Globus pallidus (tissue), 1 donor: ENCODE measurements at places on chromosomes 2 and 18.
A peak's percentile ranks its signal among the peaks of the same experiment; 100 is the strongest.

GRCh38 chr2:224711381-224711780, 4.8 kb downstream of the CCDC195 start:
- DNase-seq = no peak

- DNase-seq = peak; percentile 66
These were observed 200.4 kb downstream of the INO80D start for GRCh38 chr2:205885492-205886099.

DNA sequence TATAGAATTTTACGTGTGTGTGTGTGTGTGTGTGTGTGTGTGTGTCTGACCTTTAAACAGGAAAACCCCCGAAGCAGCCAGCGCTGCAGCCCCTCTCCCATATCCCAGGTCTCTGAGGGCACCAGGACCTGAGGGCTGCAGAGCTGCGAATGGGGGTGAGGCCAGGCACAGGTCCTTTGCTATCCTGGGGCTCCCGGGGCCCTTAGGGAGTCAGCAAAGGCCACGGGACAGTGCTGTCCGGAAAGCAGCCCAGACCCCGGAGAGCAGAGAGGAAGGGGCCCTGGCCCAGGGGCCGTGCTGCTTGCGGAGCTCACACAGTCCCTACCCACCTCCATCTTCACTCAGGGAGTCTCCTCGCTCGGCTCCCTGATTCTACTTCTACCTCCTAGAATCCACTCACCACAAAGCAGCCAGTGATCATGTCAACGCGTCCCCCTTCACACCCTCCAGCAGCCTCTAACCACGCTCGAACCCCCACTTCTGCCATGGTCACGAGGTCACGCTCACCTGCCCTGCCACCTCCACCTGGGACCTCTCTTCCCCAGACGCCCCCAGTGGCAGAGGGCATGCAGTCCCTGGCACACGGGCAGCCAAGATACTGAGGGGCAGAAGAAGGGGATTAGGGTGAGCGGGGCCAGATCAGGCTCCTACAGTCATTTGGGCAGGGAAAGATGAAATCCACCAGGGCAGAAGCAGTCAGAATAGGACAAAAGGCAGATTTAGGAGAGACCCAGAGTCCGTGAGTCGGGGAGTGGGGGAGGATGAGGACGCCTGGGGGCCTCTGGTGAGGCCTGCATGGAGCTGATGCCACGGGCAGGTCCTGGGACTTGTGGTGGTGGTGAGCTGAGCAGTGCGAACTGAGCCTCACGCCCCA, 86.7 kb downstream of the USP40 start:
- no peak for DNase-seq

GRCh38 chr18:9441061-9441460, 34.3 kb upstream of the RALBP1 start:
- DNase-seq = no peak

DNA sequence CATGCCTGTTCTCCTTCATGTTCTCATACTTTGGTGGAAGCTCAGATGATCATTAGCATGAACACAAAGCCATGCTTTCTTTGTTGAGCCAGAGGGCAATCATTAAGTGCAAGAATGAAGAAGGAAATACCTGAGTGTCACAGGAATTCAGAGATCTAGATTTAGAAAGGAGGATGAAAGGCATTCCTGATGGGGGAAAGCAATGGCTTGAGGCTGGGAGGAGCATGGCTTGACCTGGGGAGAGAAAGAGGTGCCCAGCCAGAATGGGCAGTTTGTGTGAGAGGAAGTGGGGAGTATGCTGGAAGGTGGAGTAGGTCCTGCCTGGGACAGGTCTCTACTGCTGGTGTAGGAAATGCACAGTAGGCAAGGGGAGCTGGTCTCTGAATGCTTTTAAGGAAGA, 35.1 kb downstream of the SLC4A3 start:
- no peak for DNase-seq

GRCh38 chr2:167592441-167592840, 655.0 kb downstream of the STK39 start:
- DNase-seq = peak; percentile 75

DNA sequence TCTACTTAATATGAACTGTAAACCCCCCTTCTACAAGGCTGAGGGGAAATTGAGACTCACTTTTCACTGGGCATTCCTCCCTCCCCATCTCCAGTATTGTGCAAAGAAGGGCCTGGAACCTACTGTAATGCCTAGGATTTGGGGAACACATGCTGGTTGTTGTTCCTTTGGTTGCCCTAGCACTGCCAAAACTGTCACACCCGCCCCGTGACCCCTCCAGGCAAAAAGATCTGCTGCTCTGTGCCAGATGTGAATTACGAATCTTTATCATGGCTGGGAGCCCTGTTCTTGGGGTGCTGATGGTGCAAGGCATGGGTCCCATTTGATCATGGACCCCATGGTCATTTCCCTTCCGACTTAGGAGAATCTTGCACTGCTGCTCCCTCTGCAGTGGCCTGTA, 95.4 kb downstream of the CABLES1 start:
- no peak for DNase-seq

DNA sequence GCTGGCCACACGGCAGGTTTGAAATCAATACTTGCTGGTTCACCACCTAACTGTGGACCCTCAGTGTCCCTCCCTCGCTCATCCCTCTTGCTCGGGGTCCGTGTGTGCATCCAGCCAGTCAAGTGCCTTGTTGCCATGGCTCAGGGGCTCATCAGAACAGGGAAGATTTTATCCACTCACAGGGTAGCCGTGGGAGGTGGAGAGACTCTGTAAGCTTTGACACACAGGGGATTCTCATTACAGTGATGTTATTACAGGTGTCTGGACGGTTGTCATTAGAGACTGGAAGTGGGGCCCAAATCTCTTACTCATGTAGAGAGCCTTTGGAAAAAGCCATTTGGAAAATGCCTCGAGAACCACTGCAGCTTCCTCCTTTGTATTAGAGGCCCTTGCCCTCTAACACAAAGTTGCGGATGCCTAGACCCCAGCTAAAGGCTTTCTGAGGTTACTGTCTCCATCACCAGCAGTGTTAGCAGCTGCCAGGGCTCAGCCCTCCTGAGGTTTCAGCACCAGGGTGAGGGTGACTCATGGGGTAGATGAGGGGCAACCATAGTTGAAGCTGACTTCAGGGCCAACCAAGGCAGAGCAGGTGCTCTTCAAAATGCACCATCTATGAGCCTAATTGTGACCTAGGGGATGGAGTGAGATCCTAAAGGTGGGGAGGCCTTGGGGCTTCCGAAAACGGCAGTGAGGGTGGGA, 195.6 kb downstream of the CLIP4 start:
- DNase-seq = no peak

DNA sequence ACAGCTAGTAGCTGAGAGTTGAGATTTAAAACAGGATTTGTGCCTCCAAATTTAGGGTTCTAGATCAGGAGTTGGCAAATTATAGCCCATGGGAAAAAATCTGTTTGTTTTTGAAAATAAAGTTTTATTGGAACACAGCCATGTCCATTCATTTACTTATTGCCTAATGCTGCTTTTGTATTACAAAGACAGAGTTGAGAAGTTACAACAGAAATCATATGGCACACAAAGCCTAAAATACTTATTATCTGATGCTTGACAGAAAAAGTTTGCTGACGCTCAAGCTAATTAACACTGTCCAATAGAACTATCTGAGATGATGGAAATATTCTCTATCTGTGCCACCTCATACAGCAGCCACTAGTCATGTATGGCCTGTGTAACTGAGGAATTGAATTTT, 229.1 kb upstream of the RASGRP3 start:
- DNase-seq = no peak

DNA sequence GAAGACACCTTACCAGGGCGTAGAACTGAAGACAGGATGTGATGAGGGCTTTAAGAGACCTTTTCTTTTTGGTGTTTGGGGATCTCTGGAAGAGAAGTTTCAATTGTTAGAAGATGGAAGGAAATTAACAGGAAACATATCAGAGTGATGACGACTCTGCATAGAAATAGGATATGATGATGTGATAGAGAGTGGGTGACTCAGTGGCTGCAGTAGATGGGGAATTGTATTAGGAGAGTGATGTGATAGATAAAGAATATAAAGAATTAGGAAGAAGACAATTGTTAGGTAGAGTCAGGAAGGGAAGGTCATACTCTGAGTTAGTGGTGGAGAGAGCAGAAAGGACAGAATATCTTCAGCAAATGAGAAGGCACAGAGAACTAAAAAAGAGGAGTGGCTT, 593.9 kb downstream of the NYAP2 start:
- no peak for DNase-seq

DNA sequence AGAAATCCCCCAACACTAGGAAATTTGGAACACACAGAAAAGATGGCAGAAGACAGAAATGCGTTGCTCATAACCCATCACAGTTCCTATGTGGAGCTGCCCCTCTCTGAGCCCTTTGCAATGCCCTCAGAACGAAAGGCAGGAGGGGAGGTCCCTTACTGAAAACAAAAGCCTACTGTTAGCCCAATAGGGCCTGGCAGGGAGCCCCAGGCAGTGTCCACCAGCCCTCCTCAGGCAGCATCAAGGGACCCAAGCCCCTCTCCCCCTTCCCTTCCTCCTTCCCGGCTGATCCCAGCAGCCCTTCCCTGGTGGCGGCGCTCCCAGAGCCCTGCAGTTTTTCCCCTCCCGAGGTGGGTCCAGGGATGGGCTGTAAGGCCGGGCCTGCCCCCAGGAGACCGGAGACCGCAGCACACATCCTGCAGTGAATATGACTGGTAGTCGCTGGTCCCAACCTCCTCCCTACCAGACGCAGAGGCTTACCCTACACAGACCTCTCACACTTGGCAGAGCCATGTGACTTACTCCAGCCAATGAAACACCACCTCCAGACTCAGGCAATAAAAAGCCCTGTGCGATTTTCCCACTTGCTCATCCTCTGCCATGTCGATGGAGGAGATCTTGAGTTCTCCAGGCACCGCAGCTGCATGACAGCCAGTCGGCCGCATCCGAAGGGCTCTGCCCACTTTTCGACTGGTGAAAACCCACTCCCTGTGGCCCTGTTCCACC, 19.4 kb upstream of the DUSP2 start:
- DNase-seq = peak; percentile 91

- DNase-seq = no peak
These were observed 105.7 kb downstream of the MSH2 start for GRCh38 chr2:47508641-47509040.

GRCh38 chr2:85998071-85998991, 107.4 kb downstream of the POLR1A start:
- no peak for DNase-seq

DNA sequence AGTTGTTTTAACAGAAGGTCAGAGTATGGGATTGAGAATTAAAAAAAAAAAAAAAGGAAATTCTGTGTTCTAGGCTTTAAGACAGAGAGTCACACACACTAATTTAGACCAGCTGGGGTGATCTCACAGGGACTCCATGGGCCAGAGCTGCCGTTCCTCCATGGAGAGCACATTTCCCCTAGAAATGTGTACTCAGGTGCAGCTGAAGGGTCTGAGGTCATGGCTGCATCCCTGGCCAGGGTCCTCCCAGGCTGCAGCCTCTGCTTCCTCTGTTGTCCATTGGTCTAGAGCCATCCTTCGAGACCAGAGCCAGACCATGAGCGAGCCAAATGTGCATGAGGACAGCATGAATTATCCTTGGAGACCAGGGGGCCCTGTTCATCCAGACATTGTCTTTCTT, 190.1 kb upstream of the TNP1 start:
- no peak for DNase-seq

GRCh38 chr2:144460727-144461307, 59.1 kb downstream of the ZEB2 start:
- no peak for DNase-seq

- DNase-seq = no peak
These were observed 646.9 kb upstream of the ACVR2A start for GRCh38 chr2:147197754-147198483.

DNA sequence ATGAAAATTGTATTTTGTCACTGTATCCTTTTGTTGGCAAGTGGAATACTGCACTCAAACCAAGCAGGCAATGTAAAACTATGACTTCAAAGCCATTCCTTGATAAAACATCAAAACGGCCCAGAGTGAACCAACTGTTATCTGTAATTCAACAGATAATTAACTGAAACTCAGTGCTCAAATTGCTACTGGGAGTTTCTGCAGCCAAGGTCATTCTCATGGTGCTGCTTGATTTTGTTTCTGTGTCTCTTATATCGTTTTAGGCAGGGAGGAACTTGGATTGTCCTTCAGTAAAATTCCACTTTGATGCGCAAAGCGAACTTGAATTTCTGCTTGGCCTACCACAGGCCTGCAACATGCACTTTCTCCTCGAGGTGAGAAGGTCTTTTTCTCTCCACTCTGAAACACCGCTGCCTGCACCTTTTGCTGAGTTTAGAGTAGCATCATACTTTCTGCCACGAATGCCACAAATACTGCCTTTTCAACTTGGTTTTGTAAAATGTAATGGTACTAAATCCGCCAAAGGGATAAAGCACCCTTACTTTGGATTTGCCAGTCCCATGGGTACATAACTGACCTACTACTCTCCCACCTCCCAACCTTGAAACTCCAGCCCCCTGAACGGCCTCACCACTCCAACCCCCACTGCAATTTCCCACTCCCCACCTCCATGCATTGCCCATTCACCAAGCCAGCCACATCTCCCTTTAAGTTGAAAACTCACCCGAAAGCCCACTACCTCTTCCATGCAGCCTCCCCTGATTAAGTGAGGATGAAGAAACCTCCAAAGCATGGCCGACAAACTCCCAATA, 204.7 kb downstream of the TGIF1 start:
- no peak for DNase-seq

GRCh38 chr2:88141952-88142351, 14.1 kb upstream of the FABP1 start:
- DNase-seq = no peak

- no peak for DNase-seq
These were observed 37.5 kb upstream of the DLX1 start for GRCh38 chr2:172047566-172048507.

GRCh38 chr2:2619995-2620394, 288.9 kb upstream of the MYT1L start:
- DNase-seq = no peak

- DNase-seq = no peak
These were observed 6.4 kb downstream of the FN1 start for GRCh38 chr2:215429424-215429823.

GRCh38 chr2:154551649-154552048, 146.8 kb upstream of the KCNJ3 start:
- DNase-seq = no peak

DNA sequence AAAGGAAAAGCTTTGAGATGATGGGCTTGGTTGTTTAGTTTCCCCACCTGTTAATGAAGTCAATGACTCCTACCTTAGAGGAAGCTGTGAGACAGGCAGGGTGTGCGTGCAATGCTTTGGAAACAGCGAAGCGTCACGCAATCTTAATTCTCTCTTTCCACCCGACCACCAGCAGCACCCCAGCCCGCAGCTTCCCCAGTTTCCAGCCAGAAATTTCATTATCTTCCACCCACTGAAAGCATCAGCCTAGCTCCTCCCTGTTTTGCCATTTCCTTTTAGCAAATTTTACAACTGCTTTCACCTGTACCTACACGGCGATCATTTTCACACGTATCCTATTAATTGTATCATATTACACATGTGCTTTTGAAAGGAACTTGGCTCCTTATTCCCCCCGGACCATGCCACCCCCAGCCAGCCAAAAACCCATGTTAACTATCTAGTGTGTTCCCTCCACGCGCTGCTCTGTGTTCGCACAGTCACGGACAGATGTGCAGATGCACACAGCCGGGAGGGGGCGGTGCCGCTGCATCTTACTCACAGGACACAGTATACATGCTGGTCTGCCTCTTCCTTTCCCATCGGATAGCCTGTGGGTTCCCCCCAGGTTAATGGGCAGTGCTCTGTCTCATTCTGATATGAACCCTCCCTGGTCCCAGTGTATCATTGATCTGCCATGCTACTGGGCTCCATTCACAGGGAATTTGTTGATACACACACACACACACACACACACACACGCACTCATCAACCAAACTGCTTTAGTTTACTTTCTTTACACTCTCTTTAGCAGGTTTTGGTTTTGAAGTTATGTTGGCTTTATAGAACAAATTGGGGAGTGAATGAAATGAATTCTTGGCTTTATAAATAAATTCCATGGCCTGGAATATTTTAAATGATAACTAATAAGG, 22.4 kb downstream of the CYP27C1 start:
- no peak for DNase-seq
